Activated T-helper 17 cell treated with anti-CD3 and anti-CD28 coated beads, Interleukin-2, amount 50 U/mL, for 72 hours (primary cell): ENCODE measurements at places on chromosomes 3 and 15.

GRCh38 chr15:41543521-41543870, 561 bp downstream of the RPAP1 start:
- no peak for ATAC-seq

DNA sequence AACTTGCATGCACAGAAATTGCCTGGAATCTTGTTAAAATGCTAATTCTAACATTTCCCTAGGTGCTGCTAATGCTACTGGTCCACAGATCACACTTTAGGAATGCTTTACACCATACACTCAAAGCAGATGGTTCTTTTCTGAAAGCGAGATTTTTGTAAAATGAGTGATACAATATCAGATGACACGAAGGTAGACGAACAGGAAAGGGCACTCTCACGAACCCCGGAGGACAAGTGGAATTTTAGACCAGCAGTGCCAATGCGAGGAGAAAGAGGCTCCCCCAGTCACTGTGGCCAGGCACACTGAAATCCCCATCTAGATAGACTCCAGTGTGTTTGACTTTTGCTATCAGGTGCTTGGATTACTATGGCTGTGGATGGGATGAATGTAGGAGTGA, 21.0 kb downstream of the FAIM start:
- ATAC-seq, result no peak

DNA sequence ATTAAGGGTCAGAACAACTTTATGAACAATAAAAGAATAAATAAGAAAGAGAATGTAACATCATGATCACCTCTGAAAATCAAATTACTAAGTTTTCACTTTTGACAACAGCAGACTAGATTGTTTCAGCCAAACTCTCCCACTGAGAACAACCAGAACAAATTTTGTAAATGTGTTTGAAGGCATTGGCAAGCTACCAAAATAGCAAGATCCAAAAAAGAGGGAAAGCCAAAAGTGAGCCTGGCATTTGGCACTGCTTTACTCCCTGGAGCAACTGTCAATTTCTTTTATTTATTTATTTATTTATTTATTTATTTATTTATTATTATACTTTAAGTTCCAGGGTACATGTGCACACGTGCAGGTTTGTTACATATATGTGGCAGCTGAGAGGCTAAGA, 67.2 kb downstream of the CFAP44 start:
- no peak for ATAC-seq

- peak; percentile 21 for ATAC-seq
Observed at GRCh38 chr3:10395671-10396070, 74.8 kb upstream of the SEC13 start.

DNA sequence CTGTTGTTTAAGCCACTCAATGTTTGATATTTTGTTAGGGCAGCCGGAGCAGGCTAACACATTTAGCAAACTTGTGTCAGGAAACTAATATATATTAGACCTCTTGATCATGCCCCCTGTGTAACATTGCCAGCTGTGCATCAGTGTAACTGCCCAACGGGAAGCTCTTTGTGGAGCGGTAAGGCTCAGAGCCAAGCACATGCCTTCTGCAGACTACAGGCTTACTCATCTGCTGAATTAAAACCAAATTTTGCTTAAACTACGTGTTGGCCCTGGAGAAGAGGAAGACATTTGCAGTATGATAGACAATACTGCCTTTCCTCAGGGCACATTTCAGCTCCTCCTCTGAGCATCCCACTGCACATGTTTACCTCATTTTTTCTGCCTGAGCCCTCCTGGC, 50.5 kb upstream of the KCNMB2 start:
- ATAC-seq, result no peak

DNA sequence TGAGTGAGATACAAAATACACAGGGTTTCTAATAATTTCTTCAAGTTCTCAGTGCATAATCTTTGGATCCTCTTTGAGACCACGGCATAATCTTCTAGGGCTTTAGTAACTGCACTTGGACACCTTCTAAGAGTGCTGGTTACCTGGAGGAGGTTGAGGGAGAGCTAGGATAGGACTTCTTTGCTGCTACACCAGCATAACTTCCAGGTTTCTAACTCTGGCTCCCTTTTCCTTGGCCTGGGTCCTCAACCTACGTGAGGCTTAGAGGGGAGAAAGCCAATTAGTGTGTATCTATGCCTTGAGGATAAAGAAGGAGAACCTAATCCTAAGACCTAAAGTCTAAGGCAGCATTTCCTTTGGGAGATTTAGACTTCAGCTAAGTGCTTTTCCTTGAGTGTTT, 184.8 kb downstream of the LSAMP start:
- ATAC-seq, result no peak

DNA sequence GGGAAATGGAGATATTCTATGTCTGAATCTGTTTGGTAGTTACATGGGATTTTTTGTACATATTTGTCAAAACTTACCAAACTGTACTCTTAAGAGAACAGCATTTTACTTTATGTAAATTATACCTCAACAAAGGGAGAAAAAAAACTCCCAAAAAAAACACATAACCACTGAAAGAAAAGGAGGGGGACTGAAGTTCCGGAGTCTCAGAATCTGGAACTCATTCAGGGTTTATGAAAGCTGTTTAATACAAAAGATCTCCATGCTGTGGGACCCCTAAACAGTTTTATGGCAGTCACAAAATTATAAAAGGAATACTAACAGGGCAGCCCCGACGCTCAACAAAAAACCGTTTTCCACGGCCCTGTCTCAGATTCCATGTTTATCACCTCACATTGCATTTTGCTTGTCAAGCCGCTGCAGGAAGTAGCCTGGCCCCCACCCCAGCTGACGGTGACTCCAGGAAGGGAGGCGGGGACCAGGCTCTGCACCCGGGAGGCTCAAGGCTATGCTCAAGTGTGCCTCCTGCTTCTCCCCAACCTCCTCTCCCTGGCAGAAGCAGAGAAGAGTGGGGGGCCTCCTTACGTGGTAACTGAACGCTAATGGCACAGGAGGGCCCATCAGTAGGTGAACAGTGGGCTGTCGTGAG, 29.3 kb downstream of the RFT1 start:
- ATAC-seq, result no peak

DNA sequence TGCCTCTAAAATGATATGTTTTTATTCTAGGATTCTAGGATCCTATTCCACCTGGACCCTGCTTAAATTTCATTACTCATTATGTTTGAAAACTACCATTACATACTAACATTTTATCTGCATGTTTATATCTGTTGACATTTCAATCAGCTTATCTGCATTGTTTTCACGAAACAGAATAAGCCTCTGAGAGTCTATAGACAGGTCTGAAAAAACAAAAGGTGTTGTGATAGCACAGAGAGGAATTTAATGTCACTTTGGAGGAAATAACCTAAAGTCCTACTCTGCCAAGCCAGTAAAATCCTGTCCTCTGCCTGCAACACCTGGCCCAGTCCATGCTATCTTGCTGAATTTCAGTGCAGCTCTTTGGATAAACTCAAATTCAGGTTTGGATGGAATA, 315.2 kb downstream of the ZBTB20 start:
- ATAC-seq, result no peak

GRCh38 chr3:128499724-128500275, 6.8 kb upstream of the GATA2 start:
- no peak for ATAC-seq

GRCh38 chr3:43102773-43103480, 3.0 kb downstream of the POMGNT2 start:
- no peak for ATAC-seq

GRCh38 chr15:66588537-66588936, 22.7 kb upstream of the LCTL start:
- ATAC-seq, result no peak

GRCh38 chr3:156016902-156017301, 103.5 kb upstream of the KCNAB1 start:
- no peak for ATAC-seq

DNA sequence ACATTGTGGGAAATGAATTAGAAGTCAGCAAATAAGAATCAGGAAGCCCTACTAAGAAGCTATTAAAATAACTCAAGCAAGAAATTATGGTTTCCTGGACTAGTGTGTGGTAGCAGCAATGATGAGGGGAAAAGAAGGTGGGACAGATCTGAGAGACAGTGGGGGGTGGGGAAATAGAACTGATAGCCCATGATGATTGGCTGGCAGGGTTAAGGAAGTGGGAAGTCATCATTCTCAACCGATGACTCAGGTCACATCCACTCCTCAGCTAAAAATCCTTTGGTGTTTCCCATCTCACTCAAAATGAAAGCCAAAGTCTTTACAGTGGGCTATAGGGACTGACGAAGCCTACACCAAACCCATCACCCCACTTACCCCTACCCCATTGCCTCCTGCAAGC, 153.9 kb upstream of the ARHGEF26 start:
- peak; percentile 63 for ATAC-seq

DNA sequence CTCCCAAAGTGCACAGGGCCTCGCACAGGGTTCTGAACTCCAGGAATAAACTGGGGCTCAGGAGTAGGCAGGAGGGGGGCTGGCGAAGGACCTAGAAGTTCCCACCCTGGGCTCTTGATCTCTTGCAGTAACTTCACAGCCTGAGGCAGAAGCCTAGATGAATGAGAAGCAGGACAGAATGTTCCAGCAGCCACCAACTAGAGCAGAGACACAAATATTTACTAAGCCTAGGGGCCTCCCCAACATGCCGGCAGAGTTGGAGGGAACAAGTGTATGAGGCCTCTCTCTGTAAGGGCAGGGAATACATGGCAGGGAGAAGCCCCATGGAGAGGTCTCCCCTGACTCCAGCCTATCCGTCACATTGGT, 25.3 kb upstream of the C15orf39 start:
- no peak for ATAC-seq

DNA sequence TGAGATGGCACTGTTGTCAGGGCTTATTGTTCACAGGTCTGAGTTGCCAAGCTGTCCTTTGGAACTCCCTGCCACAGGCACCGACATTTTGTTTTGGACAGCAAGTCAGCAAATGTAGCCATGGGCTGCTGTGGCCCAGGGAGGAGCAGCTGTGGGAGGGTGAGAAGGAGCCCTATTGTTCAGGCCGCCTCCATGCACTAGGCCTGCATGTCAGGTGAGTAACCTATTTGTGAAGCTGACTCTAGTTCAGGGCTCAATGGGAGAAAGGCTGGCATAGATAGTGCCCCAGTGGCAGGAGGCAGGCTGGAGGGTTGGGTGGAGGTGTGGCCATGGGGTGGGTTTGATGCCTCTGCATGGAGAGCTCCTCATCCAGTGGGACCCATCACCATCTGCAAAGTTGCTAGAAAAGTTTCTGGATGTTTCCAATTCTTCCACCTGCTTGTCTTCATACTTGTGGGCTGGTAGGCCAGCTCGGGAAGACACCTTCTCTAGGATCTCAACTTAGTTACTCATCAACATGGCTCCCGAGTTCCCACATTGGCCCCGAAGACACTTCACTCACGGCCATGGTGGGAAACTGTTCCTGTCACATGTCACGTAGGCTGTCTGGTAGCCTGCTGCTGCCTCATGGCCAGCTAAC, 19.5 kb downstream of the AMOTL2 start:
- no peak for ATAC-seq

GRCh38 chr15:68552773-68553172, 26.0 kb upstream of the CORO2B start:
- ATAC-seq, result no peak

- ATAC-seq, result no peak
Observed at GRCh38 chr15:43232289-43232874, 11.6 kb upstream of the EPB42 start.

- no peak for ATAC-seq
Observed at GRCh38 chr3:26312816-26313215, 309.8 kb upstream of the LRRC3B start.

DNA sequence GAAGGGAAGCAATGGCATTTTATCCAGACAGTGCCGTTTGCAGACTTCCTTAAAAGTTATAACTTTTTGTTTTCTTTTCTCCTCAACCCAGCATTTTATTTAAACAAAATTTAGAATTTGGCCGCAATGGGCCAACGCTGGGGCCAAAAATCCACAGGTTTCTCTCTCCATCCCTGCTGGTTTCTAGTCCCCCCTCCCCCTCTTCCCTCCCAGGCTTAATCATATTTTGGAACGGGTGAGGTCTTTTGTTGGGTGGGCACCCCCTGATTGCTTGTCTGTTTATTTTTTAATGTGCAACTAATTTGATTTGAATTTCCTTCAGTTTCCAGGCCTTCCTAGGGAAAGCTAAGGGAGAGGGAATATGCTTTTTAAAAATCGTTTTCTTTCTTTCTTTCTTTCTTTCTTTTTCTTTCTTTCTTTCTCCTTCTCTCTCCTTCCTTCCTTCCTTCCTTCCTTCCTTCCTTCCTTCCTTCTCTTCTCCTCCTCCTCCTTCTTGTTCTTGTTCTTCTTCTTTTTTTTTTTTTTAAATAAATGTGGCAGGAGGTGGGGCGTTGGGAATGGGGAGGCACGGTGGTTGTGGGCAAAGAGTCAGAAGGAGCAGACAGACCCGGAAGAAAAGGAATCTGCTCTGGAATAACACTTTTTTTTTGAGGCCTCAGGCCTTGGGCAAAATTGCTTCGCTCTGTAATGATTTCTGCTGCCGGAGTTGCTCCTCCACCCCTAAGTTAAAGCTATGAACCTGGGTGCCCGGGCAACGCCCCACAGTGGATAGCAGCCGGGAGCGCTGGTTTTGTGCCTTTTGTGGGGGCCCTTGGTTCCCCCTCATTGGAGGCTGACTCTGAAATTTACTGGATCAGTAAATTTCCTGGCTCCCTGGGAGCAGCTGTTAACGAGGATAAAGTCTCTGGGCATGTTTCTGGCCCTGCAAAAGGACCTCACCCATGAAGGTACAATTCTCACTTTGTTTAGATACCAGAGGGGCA, 1.9 kb downstream of the FNDC3B start:
- no peak for ATAC-seq

DNA sequence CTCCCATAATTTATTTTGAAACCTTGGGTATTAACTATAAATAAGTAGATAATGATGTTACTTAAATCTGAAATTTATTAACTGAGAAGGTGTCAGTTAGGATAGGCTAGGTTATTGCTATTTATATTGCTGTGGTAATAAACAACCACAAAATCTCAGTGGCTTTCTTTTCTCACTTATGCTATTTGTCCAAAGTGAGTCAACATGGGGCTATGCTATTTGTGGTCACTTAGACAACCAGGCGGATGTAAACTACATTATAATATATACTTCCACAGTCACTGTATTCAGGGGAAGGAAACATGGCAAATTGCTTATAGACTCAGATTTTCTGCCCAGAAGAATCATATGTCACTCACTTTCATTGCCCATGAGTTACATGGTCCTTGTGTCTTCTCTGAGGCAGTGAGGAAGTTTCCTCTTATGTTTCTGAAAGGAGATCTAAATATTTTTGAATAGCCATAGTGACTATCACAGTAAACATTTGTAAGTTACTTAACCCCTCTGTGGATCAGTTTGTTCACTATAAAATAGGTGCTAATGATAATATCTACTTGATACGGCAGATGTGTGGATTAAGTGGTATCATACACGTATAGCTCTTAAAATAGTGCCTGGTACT, 19.8 kb downstream of the HMG20A start:
- no peak for ATAC-seq

GRCh38 chr15:70192041-70192440, 94.3 kb upstream of the TLE3 start:
- no peak for ATAC-seq
